Thymus (tissue), 14 donors: ENCODE measurements at places on chromosomes 16 and 17. TPM values are rescaled to one million over a fixed set of nuclear protein-coding genes. Genes with fewer than 3 reads are reported as not detected.

Gene CCL17
- polyA plus RNA-seq, result 38.6 TPM

Gene KRTAP2-2
- not detected for polyA plus RNA-seq

GRCh38 chr16:86037999-86038925, 139.3 kb downstream of the IRF8 start:
- no peak for DNase-seq

GRCh38 chr16:58001781-58002415, 691 bp downstream of the USB1 start:
- no peak for DNase-seq

DNA sequence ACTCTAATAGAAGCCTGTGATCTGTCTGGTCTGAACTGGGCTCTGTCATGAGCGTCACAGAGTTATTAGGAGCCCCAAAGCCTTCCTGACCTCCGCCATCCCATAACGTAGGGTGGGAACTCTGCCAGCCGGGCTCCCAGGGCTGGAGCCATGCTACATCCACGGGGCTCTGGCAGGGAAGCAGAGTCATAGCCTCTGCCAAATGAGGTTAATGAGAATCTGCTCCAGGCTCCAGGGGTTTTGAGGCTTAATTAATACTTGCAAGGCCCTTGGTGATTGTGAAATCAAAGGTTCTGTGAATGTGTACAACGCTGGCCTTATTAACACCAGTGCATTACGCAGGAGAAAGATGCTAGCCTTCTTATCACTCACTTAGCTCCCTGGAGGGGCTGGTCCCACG, 42.4 kb upstream of the ZFP90 start:
- DNase-seq, result no peak

- DNase-seq, result no peak
Observed at GRCh38 chr17:31008374-31009041, 37.7 kb downstream of the RNF135 start.

GRCh38 chr16:48117217-48118105, 38.3 kb downstream of the ABCC12 start:
- DNase-seq, result peak; percentile 63

DNA sequence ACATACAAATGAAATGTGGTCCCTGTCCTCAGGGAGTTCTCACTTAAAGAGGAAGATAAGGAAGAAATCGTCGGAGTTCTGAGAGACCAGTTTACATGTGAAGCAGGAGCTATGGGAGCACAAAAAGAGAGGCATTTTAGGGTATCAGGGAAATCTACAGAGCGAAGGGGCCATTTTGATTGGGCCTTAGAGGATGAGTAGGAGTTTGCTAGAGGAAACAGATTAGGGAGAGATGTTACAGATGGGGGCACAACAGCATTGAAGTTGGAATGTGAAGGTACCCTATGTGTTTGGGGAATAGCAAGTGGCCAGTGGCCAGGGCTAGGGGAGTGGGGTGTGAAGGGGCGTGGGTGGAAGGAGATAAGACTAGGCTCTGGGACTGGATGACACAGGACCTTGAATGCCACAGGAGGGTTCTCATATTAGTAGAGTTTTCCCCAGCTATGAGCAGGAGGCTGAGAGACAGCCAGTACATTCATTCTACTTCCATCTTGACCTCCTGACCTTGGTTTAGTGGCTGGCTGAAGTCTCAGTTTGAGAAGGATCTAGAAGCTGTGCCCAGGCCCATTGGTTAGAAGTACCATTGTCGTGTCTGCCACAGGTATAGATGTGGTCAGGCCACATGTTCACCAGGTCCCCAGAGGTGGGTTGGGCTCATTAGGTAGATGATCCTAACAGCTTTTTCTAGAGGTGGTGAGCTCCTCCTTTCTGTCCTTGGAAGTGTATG, 34.8 kb downstream of the CPNE2 start:
- DNase-seq, result no peak

DNA sequence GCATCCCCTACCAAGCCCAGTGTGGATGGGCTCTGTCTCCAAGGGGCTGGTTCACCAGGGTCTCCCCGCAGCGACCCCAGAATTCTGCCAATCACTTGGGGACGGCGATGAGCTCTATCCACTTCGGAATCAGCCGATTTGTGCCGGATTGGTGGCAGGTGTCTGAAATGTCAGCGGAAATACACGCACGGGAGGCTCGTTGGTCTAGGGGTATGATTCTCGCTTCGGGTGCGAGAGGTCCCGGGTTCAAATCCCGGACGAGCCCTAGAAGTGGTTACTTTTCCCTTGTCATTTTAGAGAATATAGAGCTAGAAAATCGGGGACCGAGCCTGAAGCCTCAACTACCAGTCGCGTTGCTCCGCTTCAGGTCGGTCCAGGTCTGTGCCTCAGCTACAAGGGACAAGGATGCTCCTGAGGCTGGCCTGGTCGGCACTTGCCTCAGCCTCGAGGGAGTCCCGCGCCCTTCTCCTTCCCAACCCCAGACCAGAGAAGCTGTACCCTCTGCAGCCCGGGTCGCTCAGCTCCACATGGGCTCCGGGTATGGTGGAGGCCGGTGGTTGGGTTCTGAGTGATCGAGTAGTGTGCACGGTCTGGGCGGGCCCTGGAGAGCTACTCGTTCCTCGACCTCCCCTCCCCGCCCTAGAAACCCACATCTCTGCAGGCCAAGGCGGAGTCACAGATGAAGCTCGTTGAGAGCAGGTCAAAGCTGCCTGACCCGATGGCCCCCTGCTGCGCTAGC, 16.0 kb upstream of the OR1F1 start:
- no peak for DNase-seq

DNA sequence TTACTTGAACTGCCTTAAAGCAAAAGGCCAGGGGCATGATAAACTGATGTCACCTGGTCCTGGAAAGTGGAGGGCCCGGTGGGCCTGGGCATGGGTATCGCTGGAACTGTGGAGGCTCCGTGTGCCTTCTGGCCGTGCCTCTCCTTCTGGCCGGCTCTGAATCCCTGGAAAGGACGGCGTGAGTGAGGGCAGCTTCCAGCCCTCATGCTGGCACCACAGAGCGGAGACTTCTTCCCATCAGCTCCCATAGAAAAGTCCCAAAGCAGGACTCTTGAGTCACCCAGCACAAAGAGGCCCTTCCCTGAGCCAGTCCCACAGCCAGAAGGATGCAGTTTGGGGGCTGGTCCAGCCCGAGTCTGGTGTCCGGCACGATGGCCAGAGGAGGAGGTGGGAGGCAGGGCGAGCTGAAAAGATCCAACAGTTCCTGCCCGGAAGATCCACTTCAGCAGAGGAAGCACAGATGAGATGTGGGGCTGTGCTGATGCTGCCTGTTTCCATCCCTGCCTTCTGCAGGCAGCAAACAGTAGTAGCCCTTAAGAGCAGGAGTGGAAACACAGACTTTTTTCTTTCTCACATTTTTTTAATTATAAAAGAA, 7.8 kb downstream of the GAA start:
- no peak for DNase-seq

GRCh38 chr16:721765-722540, 1.0 kb downstream of the ANTKMT start:
- no peak for DNase-seq

DNA sequence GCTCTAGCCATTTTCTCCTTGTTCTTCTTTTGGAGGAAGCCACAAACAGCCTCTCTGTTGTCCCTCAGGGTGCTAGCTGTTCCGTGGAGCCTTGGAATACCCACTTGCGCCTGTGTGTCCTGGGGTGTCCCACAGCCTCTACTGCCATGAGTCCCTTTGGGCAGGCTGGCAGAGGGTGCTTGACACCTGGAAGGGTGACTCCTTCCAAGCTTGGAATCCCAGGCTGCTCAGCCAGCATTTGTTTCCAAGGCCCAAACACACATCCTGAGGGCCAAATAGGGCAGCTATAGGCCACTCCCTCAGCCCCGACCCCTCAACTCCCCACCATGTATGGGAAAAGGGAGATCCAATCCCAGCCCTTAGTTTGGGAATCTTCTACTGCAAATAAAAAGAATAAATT, 14.9 kb downstream of the ZNHIT3 start:
- DNase-seq, result no peak
